ENCODE measurements at places on chromosomes 12 and 14.

DNA sequence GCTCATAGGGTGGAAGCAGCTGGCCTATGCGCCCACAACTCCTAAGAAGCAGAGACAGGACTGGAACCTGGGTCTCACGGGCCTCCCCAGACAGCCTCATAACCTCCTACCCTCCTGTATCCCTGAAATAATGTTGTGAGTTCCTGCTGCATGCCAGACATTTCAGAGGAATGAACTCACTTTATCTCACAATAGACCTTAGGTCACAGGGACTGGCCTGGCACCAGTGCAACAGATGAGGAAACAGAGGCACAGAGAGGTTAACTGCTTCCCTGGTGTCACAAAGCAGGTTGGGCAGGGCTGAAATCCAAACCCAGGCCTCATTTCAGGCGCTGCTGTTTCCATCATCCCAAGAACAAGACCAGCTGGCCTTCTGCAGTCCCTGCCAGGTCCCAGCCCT lies 5.3 kb downstream of the PHETA1 start:
- DNase-seq: no peak

DNA sequence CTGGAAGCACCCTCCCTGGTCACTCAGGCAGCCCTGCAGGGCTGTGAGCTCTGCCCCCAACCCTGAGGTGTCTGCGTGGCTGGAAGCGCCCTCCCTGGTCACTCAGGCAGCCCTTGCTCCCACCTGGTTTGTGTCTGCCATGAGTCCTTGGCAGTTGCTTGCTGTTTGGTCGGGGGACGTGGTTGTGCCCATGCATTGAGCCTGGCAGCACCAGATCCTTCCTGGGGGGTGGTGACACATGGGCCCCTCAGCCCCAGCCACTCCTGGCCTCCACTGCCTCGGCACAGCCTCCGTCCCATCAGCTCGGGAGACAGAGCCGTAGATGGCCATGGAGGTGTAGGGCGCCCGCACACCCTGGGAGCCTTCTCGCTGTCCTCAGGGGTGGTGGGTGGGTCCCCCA lies 19.6 kb downstream of the MTA1 start:
- no peak for DNase-seq

DNA sequence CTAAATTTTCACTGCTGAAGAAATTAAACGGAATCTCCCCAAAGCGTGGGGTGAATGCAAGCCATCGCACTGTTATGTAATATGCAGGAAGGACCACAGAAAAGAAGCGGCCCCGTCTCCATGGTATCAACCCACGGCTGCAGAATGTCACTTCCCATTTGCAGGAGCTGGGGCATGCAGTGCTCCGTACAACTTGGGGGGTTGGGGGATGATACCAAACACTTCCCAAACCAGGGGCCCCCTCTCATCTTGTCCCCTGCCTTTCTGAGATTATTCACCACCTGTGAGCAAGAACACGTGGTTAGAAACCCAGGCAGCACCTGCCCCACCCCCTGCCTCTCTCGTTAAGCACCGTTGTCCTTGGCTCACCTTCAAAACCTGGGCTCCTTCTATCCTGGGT lies 505.1 kb upstream of the TMEM132C start:
- DNase-seq: no peak

DNA sequence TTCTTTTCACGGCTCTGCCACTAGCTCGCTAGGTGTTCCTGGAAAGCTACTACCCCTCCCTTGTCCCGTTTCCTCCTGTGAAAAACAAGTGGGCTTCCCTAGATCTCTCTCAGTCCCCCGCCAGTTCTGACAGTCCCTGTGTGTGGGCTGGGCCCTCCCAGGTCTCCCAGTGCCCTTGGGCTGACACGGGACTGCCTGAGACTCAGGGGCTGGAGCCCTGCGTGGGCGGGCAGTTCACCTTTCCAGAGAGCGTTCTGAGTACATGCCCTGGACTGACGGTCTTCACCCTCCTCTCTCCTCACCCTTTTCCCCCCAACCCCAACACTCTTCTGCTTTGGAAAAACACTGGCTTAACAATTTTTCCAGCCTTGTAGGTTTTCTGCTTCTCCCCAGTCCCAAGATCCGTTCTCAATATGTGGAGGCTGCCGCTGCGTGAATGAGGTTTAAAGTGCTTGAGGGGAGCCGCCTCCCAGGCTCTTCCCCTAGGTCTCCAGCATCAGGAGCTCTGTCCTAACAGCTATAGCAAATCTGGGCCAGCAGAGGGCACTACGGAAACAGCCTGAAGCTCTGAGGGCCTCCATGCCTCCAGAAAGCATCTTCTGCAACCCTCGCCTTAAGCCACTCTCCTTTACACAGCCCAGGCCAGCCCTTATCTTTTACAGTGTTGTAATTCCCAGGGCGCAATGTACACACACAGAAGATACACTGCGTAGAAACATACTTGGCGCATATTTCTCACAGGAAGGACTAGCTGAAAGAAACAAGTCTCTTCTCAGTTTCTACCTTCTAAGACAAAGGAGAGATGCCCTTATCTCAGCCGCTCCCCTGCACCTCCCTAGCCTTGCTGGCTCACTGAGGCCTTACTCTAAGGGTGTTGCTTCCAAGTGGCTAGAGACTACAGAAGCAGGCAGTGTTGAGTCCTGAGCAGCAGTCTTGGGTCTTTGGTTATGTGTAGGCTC lies 10.4 kb upstream of the DCD start:
- DNase-seq: peak; percentile 59

GRCh38 chr14:99679543-99679942 lies 4.6 kb upstream of the CYP46A1 start:
- DNase-seq: no peak

GRCh38 chr14:28831126-28831525 lies 64.5 kb downstream of the FOXG1 start:
- DNase-seq: no peak

GRCh38 chr14:56666294-56666693 lies 86.7 kb downstream of the TMEM260 start:
- no peak for DNase-seq

DNA sequence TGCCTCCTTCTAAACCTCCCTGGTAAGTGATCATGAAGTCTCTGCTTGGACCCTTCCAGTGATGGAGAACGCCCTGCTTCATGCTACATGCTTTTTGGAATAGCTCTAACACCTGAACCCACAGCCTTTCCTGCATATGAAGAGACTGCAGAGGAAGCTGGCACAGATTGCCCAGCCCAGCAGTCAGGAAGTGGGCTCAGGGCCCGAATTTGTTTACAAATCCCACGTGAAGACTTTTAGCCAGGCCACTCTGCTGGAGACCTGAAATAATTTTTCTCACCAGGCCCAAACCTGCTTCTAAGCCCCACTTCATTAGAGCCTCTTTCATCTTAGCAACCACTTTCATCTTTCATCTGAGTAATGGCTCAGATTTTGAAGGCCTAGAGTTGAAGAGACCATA lies 22.9 kb downstream of the RTN1 start:
- DNase-seq: no peak

Measured in Calu3 (cell line).